ENCODE measurements at places on chromosomes 16 and 17. TPM values are rescaled to one million over a fixed set of nuclear protein-coding genes. Genes with fewer than 3 reads are reported as not detected.

GRCh38 chr17:47231866-47232265 lies 21.8 kb upstream of the ITGB3 start:
- H3K4me1 ChIP-seq = no peaks in the 10 kb centered on the region
- DNase-seq = no peak
- H3K27ac ChIP-seq = no peak overlapping the region
- H3K36me3 ChIP-seq = no peaks in the 10 kb centered on the region

Gene MPP3
- 30.2 TPM for total RNA-seq

Gene VAMP2
- total RNA-seq = 66.9 TPM

DNA sequence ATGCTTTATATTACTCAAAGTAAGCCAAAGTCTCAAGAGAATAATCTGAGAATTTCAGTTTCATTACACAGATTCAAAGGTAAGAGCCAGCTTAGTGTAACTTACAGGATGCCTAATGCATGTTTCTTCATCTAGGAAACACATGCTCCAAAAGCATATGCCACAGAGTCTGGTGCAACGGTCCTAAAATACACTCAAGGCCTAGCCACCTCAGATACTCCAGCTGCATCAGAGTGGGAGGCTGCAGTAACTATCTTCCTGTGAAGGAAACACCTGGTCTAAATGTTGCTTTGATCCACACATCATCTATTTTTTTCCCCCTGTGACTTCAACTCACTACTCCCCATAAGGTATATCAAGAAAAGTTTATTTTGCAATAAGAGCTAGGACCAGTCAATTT lies 51.6 kb upstream of the CORO6 start:
- no peak overlapping the region for H3K27ac ChIP-seq
- DNase-seq = no peak
- peaks cover 9% of the 10 kb centered on the region for H3K4me1 ChIP-seq
- no peak overlapping the region for H3K4me3 ChIP-seq

Gene SALL1
- 14.7 TPM for total RNA-seq

Gene ICAM2
- 37.0 TPM for total RNA-seq

GRCh38 chr17:3667366-3668278 lies 756 bp downstream of the TAX1BP3 start:
- H3K36me3 ChIP-seq = peaks cover 36% of the 10 kb centered on the region
- H3K4me1 ChIP-seq = peaks cover 48% of the 10 kb centered on the region
- peak overlapping the region; percentile 97 for H3K27ac ChIP-seq

Gene HAP1
- 22.1 TPM for total RNA-seq

Gene MT4
- total RNA-seq = not detected

Gene CTRB2
- total RNA-seq = not detected

Gene PITPNM3
- 12.4 TPM for total RNA-seq

DNA sequence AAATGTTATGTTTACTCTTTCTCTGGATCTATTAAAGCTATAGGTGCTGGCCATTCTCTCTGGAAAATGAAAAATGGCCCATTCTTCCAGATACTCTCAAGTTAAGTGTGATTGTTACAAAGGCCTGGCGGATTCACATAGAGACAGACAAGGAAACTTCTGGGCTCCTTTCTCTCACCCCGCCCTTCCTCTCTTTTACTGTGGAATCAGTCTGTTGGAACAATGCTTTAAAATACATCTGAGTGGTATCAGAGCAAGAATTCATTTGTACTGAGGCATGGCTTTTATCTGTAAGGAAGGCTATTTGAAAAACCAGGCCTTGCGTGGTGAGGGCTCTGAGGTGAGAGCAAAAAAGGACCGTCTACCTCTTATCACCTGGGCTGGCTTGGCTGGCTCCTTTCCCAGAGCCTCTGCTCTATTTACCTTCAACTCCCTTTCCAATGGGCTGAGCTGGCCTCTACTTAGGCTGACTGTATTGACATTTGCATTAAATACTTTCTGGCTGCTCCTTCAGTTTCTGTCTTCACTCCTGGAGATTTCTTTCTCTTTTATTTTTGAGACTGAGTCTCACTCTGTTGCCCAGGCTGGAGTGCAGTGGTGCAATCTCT lies 274.0 kb downstream of the PHKB start:
- no peaks in the 10 kb centered on the region for H3K27me3 ChIP-seq
- H3K4me3 ChIP-seq = no peak overlapping the region
- no peaks in the 10 kb centered on the region for H3K4me1 ChIP-seq
- H3K27ac ChIP-seq = no peak overlapping the region
- DNase-seq = no peak

GRCh38 chr16:57358527-57359095 lies at the start of gene CCL22:
CCL22 (plus strand) TSS chr16:57358783; CDS start chr16:57358817, 34 bp downstream.
- H3K36me3 ChIP-seq = no peaks in the 10 kb centered on the region
- no peaks in the 10 kb centered on the region for H3K4me1 ChIP-seq
- H3K27me3 ChIP-seq = no peaks in the 10 kb centered on the region
- no peak within 1 kb of the TSS for H3K4me3 ChIP-seq
- no peak within 1 kb of the TSS for H3K27ac ChIP-seq

DNA sequence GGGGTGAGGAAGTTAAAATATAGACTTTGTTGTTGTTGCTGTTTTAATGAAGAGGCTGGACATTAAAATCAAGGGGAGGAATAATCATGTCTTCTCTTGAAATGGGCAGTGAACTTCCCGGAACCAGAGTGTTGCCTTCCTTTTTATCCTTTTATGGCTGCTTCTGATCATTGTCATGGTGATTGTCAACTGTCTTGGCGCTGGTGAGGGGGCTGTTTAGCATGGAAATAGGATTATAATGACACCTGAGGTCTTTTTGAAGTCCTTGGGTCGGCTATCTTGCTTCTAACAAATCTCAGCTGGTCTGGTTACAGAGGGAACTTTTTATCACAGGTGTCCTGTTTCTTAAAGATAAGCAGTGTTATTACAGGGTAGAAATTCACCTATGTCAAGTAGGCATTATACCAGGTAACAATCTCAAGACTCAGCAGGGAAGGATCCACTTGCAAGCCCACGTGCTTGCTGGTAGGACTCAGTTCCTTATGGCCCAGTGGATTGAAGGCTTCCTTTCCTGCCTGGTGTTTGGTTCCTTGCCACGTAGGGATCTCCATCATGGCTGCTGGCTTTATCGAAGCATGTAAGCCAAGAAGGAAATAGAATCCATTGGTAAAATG lies 349.3 kb downstream of the WWOX start:
- H3K4me3 ChIP-seq = no peak overlapping the region
- no peaks in the 10 kb centered on the region for H3K36me3 ChIP-seq
- no peak overlapping the region for H3K27ac ChIP-seq
- H3K27me3 ChIP-seq = no peaks in the 10 kb centered on the region
- DNase-seq = no peak
- no peaks in the 10 kb centered on the region for H3K4me1 ChIP-seq

- H3K27me3 ChIP-seq = no peaks in the 10 kb centered on the region
- DNase-seq = peak; percentile 79
- H3K4me3 ChIP-seq = no peak overlapping the region
- H3K36me3 ChIP-seq = peaks cover 17% of the 10 kb centered on the region
- peaks cover 39% of the 10 kb centered on the region for H3K4me1 ChIP-seq
- no peak overlapping the region for H3K27ac ChIP-seq
Observed at GRCh38 chr17:46943501-46944393, 20.8 kb downstream of the GOSR2 start.

GRCh38 chr17:62119373-62119772 lies 54.3 kb upstream of the MED13 start:
- H3K4me1 ChIP-seq = no peaks in the 10 kb centered on the region
- H3K27ac ChIP-seq = no peak overlapping the region
- DNase-seq = no peak
- H3K4me3 ChIP-seq = no peak overlapping the region
- H3K36me3 ChIP-seq = no peaks in the 10 kb centered on the region
- no peaks in the 10 kb centered on the region for H3K27me3 ChIP-seq

DNA sequence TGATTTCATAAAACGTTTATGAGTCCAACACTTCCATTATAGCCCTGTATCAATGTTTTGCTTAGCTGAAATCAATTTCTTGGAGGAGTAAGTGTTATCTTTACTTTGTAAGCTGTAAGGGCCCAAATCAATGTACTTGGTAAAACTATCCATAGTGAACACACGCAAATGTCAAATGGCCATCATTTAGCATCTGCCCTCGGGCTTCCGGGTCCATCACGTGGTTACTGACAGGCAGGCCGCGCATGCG lies 687 bp upstream of the NARF start:
- no peaks in the 10 kb centered on the region for H3K27me3 ChIP-seq
- DNase-seq = no peak
- H3K27ac ChIP-seq = peak overlapping the region; percentile 98
- H3K36me3 ChIP-seq = peaks cover 31% of the 10 kb centered on the region

DNA sequence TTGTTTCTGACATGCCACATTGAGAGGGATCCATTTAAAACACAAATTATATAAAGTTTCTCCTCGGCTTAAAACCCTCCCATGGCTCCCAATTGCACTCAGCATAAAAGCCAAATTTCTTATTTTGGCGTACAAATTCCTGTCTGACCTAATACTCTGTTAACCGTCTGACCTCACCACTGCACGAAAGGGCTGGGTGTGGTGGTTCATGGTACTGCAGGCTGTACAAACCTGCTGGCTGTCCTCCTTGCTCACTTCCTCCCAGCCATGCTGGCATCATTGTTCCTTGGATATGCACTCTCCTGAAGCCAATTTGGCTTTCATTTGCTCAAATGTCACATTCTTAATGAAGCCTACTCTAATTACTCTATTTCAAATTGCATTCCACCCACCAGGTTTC lies 301.6 kb upstream of the C16orf82 start:
- no peaks in the 10 kb centered on the region for H3K36me3 ChIP-seq
- H3K27ac ChIP-seq = no peak overlapping the region
- peaks cover 2% of the 10 kb centered on the region for H3K4me1 ChIP-seq

Gene TP53TG3F
- not detected for total RNA-seq

Gene GUCY2D
- total RNA-seq = 0.10 TPM

DNA sequence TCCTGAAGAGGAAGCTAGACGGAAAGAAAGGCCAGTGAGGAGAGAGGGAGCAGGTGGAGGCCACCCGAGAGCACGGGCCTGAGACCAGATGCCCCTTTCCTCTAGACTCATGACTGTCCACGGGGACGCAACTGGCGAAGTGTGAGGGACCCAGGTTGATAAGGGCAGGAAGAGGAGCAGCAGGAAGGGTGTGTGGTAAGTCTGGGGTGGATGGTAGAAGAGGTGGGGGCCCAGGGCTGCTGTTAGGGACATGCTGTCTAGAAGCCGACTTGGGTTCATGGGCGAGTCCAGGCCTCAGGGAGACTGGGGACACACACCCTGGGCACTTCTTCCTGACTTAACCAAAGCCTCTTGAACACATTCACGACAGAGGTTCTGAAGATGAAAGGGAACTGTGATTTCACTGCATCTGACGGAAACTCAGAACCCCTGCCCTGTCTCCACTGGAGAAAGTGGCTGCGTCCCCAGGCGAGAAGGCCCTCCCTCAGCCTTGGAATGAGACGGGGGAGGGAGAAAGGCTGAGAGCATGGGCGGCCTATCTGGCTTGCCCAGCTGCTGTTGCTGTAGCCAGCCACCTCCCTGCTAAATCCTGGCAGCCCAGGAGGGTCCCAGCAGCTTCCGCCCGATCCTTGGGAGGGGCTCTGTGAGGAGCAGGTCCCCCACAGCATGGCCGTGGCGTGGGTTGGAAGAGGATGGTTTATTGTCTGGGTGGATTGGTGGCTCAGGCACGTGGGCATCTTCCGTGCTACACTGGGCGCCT lies 6.0 kb downstream of the HIC1 start:
- H3K27me3 ChIP-seq = peaks cover 50% of the 10 kb centered on the region
- H3K4me3 ChIP-seq = peak overlapping the region; percentile 0
- DNase-seq = no peak

Gene RBFOX1
- total RNA-seq = 47.4 TPM

- no peaks in the 10 kb centered on the region for H3K36me3 ChIP-seq
- DNase-seq = no peak
- no peaks in the 10 kb centered on the region for H3K27me3 ChIP-seq
- H3K4me1 ChIP-seq = peaks cover 22% of the 10 kb centered on the region
- no peak overlapping the region for H3K27ac ChIP-seq
- no peak overlapping the region for H3K4me3 ChIP-seq
Observed at GRCh38 chr17:66525338-66525737, 222.9 kb downstream of the PRKCA start.

DNA sequence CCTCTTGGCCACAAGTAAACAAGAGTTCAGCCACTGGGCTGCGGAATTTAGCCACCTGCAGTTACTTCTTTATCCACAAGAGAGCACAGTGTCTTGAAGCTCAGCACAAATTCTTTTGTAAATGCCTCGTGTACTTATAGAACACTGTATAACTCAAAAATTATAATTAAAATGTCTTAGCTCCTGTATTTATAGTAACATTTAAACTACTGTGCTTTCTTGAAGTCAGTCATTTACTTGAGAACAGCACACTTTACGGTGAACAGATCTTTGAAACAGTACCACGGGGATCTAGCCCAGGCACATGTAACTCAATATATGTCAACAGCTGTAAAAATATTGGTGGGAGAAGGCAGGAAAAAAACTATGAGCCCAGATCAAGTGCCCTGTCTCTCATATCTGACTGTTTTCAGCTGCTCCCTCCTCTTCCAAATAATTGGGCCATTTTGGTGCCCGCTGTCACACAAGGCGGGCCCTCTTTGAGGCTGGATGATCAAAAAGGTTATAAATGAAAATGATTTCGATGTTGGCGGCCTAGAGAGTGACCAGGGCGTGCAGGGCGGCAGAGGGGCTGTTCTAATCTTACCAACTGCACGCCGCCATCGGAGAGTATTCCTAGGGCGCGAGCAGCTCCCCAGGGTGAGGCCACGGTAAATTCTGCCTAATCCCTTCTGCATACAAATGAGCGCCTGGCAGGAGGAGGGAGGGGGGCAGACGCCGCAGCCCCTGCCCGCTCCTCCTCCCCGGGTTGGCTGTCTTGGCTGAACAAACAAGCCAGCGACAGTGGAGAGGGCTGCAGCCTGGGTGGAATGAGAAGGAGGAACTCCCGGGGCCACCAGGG lies 183.2 kb downstream of the C16orf78 start:
- H3K4me3 ChIP-seq = peak overlapping the region; percentile 4
- DNase-seq = no peak
- no peaks in the 10 kb centered on the region for H3K27me3 ChIP-seq
- peak overlapping the region; percentile 48 for H3K27ac ChIP-seq
- H3K4me1 ChIP-seq = peaks cover 49% of the 10 kb centered on the region

Gene ASGR1
- 4.3 TPM for total RNA-seq

DNA sequence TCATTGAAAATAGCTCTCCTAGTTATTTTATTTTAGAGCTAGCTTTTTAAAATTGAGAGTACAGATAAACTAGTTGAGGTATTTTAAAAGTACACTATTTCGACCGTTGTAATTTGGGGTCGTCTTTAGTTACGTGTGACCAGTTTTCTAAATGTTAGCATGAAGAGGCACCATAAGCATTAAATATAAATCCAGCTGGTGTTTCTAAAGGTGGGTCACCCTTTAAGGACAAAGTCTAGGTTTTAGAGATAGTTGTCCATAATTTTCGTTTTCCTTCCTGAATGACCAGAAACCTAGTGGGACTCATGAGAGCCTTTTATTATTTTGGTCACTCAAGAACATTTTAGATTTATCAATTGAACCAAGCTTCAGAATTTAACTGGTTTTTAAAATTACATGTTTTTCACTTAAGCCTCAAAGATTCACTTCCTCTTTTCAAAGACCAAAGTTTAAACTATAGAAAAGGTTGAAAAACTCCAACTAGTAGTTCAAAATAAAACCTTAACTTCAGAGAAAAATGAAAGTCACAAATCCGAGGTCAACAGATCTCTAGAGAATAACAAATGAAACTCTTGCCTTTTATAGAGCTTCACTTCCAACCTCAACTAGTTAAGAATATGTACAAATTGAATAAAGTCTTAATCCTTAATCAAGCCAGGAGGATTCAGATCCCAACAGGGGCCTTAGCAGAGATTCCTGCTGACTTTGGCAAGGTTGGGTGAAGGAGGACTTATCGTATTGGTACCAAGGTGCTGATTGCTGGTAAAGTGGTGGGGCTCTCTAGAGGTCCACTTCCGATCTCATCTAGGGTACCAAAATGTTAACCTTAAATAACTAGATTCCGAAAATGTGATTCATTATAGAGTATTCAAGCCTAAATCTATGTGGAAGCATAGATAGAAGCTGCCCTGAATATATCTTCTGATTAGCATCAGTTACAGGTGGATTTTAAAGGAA lies 32.5 kb downstream of the PHKB start:
- H3K36me3 ChIP-seq = peaks cover 3% of the 10 kb centered on the region
- H3K27ac ChIP-seq = no peak overlapping the region
- H3K27me3 ChIP-seq = no peaks in the 10 kb centered on the region
- no peaks in the 10 kb centered on the region for H3K4me1 ChIP-seq
- no peak overlapping the region for H3K4me3 ChIP-seq

Data from spinal cord (tissue), 10 donors.